Activated CD4-positive, alpha-beta T cell treated with anti-CD3 and anti-CD28 coated beads, Interleukin-2, Interleukin-6, amounts not matched to agents 100 ng/mL and 50 ng/mL, durations not matched to agents 16 hours and 8 hours (primary cell): ENCODE measurements at places on chromosomes 12 and 14.

- peak; percentile 33 for DNase-seq
Measured at GRCh38 chr12:12964255-12964654, 12.3 kb upstream of the GPRC5D start.

DNA sequence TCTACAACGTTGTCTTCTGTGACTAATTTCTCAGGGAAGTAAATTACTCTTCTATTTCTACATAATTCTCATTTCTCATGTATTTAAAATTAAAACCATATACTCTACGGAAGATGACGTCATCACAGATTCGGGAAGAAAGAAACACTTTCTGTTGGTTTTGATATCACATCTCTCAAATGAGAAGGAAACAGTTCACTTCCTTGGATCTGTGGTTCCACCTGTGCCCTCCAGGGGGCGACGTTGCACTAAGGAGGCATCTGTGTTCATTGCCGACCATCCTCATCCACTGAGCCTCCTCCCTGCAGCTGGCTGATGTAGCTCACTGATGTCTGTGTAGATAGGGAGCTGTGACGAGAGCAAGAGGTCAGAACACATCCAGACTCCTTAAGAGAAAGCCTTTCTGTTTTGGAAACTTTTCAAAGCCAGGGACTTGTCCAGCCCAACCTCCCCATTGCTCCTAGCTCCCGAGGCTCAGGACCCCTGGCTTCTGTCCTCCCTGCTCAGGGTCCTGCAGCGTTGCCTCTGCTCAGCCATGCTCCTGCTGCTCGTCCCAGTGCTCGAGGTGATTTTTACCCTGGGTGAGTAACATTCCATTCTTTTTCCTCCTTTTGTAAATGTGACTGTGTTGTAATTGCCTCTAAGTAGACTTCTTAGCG lies 172.7 kb upstream of the OR4E1 start:
- DNase-seq: peak; percentile 81

DNA sequence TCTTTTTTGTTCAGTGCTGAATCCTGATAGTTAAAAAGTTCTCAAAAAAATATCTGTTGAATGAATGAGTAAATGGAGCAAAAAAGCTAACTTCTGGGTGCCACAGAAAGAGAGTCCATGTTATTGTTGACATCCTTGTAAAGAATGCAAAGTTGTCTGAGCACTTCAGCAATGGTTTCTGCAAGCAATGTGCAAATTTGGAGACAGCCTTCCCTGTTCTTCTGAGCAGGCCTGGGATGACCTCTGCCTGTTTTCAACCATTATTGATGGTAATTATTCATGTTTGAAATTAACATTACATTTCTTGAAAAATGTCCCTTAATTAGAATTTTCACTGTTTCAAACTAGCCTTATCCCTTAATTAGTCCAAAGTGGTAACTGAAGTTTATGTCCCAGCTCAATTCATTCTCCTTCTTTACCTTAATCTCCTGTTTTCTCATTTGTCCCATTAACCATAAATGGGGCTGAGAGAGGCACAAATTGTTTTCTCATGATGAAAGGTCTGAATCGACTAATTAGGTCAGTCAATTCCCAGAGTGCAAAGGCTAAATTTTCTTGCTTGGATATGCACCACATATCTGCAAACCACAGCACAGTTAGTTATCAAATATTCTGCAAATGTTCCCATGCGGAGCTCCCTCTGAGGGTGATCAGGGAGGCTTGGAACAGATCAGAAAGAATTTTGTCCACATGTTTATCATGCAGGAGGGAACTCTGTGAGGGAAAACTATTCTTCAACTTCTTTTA lies 139.4 kb upstream of the KRR1 start:
- DNase-seq: no peak

- no peak for DNase-seq
Measured at GRCh38 chr12:50647479-50647878, 116.4 kb upstream of the ATF1 start.

GRCh38 chr12:111816065-111816615 lies 25.9 kb upstream of the MAPKAPK5 start:
- DNase-seq: no peak

DNA sequence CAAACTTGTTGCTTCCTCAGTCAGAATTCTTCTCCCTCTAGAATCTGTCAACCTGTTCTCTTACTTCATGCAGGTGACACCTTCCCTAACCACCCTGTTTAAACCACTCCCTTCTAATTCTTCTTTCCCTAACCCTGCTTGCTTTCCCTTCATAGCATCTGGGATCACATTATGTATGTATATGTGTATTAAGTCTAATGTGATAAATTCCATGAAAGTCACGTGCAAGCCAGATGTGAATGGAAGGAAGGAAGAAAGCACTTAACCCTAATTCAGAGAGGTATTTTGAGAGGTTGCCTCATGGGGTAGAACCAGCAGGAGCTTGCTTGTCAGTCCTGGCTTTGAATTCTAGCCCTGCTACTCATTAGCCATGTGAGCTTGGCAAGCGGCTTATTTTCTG lies 340.0 kb downstream of the TRHDE start:
- DNase-seq: no peak

DNA sequence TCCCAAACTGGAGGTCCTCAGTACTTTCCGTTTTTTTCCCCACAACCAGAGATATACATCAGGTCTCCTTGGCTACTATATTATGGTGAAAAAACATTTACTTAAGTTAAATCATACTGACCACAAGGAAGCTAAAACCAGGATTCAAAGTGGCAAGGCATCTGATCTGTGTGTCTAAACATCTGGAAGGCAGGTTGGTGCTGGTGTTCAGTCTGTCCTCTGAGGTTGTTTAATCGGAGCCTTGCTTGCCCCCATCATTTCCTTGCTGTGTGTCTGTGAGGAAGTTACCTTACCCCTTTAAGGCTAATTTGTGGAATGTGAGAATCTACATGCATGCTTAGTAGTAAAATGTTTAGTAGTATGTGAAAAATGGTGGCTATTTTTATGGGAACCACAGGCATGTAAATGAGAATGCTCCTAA lies 75.6 kb downstream of the GALNT4 start:
- DNase-seq: no peak

DNA sequence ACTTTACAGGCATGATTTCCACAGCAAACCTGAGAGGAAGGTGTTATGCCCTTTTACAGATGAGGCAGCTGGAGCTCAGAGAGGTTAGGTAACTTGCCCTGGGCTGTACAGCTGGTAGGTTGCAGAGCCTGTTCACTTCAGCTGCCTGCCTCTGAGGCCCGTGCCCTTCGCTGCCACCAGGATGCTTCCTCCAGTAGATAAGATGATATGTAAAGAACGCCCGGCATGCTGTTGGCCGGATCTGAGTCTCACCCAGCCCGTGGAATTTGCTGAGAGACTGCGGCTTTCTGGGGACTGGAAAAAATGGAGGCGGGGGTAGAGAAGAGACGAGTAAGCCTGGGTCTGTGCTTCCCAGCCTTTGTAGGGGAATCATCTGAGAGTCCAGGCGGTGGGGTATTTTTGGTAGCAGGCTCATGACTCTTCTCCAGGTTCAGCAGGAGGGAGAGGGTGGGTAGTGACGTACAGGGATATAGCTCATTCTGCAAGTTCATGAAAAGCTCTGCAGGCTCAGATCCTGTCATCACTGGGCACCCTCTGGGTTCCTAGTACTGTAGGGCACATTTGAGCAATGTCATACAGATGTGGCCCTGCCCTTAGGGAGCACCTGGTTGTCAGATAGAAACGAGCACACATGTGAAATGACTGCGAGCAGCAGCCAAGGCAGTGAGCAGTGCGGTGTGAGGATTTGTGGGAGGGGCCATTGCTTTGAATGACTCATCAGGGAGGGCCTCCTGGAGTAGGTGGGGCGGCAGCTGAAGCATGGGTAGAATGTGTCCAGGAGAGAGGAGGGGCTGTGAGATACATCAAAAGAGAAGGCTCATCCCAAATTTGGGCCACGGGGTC lies 159.4 kb downstream of the TSPAN9 start:
- DNase-seq: peak; percentile 52

DNA sequence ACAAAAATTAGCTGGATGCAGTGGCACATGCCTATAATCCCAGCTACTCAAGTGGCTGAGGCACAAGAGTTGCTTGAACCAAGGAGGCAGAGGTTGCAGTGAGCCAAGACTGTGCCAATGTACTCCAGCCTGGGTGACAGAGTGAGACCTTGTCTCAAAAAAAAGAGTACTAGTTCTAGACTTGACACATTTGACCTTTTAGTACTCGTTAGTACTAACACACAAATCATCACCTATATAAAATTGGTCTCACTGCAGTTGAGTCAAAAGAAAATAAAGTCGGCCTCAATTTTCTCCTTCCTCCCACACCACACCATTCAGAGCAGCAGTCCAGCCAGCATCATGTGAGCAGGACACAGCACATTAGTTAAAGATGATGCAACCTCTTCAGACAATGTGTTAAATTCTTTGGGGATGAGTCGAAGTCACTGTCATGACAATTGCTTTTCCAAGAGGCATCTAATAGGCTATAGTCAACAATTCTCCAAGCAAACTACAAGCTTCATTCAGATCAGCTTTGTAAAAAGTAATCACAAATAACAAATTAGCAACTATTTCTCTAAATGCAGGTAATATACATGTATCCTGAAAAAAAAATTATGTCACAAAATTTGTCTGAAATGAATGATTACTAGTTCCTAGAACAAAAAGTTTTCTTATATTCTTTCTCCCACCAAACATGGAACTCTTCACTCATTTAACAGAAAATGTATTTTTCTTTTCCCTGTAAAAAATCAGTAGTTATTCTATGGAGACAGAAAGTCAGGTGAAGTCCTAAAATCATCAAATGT lies 55.6 kb downstream of the CLIP1 start:
- peak; percentile 44 for DNase-seq

- peak; percentile 93 for DNase-seq
Measured at GRCh38 chr12:27822076-27822712, 42.2 kb upstream of the MANSC4 start.

DNA sequence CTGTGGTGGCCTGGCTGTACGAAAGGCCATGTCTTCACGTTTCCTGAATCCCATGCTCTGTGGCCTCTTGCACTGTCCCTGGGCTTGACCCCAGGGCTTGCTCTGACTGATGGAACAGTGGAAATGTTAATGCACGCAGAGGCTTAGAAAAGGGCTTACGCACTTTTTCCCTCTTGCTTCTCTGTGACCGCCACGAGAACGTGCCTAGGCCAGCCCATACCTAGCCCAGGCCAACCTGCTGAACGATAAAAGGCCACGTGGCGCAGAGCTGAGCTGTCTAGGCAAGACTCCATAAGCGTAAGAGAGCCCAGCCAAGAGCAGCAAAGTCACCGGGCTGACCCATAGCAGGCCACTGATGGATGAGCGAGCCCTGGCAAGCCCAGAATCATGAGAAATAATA lies 18.3 kb downstream of the TTC7B start:
- DNase-seq: no peak

DNA sequence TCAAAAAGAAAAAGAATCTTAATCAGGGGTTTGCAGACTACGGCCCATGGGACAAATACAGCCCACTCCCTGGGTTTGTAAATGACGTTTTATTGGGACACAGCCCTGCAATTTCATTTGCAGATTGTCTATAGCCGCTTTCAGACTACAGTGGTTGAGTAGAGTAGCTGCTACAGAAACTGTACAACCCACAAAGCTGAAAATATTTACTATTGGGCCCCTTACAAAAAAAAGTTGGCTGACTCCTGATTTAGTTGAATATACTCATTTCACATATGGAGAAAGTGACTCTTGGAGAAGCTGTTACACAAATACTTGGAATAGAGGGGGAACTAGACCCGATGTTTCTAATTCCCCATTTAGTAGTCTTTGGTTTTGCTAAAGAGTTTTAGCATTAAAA lies 162.5 kb upstream of the NOS1 start:
- no peak for DNase-seq

- no peak for DNase-seq
Measured at GRCh38 chr12:51533799-51534198, 57.2 kb upstream of the SCN8A start.

GRCh38 chr12:98355322-98355721 lies 160.1 kb upstream of the TMPO start:
- no peak for DNase-seq

DNA sequence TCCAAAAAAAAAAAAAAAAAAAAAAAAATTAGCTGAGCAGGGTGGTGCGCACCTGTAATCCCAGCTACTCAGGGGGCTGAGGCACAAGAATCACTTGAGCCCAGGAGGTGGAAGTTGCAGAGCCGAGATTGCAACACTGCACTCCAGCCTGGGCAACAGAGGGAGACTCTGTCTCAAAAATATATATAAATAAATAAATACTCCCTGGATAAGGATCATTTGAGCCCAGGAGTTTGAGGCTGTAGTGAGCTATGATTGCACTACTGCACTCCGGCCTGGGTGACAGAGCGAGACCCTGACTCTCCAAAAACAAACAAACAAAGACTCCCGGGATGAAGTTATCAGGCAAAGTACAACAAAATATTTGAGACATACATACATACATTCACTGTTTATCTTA lies 3.3 kb upstream of the NAA25 start:
- DNase-seq: no peak

DNA sequence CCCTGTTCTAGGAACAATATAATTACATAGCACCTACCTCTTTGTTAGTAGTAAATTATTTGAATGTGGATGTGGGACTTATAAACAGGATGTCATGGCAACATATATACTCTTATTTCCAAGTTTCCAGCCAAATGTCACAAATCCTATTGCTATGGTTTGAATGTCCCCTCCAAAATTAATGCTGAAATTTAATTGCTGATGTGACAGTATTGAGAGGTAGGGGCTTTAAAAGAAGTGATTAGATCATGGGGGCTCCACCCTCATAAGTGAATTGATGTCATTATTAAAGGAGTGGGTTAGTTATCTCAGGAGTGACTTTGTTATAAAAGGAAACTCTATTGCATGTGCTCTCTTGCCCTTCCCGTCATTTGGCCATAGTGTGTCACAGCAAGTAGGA lies 164.2 kb upstream of the ATF7IP start:
- DNase-seq: no peak

- no peak for DNase-seq
Measured at GRCh38 chr14:101669629-101670028, 91.9 kb upstream of the PPP2R5C start.

- DNase-seq: peak; percentile 69
Measured at GRCh38 chr12:121334513-121335343, 17.5 kb downstream of the ANAPC5 start.

DNA sequence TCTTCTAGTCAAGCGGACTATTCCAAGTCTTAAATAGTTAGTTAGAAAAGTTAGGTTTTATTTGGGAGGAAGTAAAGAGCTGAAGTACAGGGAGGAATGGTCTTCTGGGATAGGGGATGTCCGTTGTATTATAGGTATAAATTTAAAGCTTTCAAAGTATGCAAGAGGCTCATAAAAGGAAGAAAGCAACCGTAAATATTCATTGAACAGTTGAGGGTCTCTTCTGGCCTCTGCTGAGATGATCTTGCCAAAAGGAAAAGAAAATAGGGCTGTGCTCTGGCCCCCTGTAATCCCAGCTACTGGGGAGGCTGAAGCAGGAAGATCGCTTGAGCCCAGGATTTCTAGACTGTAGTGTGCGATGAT lies 377 bp upstream of the TIMELESS start:
- DNase-seq: no peak

DNA sequence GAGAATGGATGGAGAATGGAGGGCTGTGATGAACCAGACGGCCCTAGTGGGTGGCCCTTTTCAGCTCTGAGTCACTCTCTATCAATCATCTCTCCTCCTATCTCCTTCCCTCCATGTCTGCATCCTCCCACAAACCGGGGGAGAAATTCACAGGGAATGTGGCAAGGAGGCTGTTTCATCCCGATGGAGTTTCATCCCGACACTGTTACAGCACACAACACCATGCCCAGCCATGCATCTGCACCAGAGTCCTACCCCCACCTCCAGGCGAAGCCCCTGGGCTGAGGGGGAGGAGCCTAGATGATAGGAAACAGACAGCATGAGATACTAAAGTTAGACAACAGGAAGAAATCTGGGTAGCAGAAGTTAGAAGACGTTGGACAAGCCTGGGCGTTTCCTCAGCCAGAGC lies 20.8 kb downstream of the SLC8B1 start:
- no peak for DNase-seq

- DNase-seq: no peak
Measured at GRCh38 chr12:51751661-51752060, 96.9 kb downstream of the FIGNL2 start.
